ENCODE measurements at places on chromosomes 11 and 22.

DNA sequence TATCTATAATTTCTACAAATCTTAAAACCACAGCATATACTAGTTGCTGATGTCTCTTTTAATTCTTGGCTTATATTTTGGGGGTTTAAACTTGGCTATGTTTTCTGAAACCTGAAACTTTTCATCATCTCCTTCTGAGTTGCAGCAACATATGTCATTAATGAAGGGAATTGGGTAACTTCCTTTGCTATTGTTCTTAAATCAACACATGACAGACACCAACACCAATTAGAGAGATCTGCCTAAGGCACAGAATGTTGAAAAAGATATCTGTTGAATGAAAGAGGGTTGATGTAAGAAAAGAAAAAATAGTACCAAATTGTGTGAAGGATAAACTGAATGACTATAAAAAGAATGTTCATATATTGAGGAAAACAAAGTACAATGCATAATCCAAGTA is 10.3 kb upstream of the GAS2 start:
- DNase-seq, result no peak

- no peak for DNase-seq
Measured at GRCh38 chr11:68776442-68777235, 25.3 kb upstream of the TESMIN start.

GRCh38 chr11:130763087-130763980 is 152.9 kb downstream of the SNX19 start:
- DNase-seq, result peak; percentile 75

- no peak for DNase-seq
Measured at GRCh38 chr11:27648840-27649239, 51.4 kb downstream of the BDNF start.

DNA sequence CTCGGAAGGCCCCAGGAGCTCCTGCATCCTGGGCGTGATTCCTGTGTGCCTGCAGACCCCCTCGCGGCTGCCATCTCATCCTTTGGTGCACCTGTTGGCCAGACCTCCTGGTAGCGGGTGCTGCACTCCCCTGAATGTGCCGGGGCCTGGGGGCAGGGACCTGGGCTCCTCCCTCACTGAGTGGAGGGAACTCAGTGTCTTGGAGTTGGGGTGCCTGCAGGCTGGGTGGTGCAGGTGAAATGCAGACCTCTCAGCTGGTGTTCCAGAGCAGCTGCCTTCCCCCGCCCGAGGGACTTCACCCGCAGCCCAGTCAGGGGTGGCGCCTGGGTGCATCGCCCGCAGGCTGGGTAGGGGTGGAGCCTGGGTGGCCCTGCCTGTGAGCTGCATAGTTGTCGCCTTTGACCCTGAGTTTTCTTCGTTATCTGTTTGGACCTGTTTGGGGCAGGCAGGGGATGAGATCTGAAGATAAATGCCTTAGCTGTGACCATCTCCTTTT is 31.4 kb downstream of the LRP5 start:
- DNase-seq, result no peak

DNA sequence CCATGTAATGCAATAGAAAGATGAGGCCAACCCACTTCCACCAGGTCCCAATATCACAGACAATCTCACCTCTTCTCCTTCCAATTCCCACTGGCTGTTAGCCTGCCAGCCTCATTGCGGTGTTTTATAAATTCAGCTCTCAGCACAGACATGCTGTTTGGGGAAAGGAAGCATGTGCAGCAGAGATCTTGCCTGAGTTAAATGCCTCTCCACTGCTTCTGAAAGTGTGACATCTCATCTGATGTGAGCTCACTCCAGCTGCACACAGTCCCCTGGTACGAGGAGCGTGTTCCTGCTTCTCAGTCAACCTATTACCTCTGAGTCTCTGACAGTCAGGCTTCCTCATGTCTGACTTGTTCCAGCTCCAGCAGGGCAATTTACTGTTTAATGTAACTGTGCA is 122.7 kb upstream of the GUCY1A2 start:
- no peak for DNase-seq

GRCh38 chr11:75245356-75246005 is 4.9 kb downstream of the TPBGL start:
- DNase-seq, result no peak

- no peak for DNase-seq
Measured at GRCh38 chr11:33532720-33533385, 167.8 kb downstream of the C11orf91 start.

GRCh38 chr11:91023731-91024130 is 800.9 kb upstream of the CHORDC1 start:
- DNase-seq, result no peak

DNA sequence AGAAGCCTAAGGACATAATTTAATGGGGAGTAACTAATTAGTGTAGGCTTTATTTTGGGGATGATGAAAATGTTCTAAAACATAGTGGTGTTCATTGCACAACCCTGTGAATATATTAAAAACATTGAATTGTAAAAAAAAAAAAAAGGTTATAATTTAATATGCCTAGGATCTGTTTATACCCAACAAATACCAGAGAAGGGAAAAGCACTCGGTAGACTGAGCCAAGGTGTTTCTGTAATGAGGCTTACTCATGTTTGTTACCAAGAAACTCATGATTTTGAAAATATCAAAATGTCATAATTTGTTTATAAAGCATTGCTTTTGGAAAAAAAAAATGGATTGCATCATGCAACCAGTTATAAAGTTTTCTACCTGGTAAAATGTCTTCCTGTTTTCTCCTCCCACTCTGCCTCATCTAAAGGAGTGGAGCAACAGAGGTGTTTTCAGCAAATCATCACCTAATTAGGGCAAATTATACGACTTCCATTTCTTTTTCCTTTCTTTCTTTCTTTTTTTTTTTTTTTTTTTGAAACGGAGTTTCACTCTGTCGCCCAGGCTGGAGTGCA is 14.2 kb upstream of the EIF3M start:
- no peak for DNase-seq

DNA sequence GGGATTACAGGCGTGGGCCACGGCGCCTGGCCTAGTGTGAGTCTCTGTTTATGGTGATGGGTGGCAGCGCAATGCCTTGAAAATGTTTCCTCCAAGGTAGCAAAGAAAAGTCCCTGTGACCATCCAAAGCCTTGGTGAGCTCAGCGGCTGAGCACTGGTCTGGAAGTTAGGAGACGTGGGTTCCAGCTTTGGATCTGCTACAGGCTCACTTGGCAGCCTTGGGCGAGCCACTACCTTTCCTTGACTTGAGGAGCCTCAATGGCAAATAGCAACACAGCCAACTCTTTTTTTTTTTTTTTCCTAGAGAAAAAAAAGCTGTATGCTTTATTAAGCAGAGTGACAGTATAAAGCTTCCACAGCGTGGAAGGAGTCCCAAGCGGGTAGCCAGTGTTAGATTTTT is 61.3 kb upstream of the RASD2 start:
- no peak for DNase-seq

DNA sequence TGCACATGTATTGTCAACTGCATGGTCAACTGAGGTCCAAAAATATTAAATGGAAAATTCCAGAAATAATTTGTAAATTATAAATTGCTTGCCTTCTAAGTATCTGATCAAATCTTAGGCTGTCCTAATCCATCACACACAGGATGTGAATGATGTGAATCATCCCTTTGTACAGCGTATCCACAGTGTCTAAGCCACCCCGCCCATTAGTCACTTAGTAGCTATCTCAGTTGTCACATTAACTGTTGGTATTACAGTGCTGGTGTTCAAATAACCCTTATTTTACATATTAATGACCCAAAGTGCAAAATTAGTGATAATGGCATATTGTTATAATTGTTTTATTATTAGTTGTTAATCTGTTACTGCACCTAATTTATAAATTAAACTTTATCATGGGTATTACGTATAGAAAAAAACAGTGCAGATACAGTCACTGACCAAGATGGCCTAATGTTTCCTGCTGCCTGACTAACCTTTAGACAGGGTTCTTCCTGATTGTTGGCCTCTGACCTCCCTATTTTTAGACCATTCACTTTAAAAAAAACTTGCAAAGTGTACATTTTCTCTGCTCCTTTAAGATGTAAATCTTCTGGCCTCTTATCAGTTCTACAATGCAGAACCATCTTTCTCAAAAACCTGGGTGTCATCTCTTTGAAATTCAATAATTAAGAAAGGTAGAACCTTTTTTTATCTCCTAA is 2.9 kb upstream of the SVIP start:
- DNase-seq, result no peak

- no peak for DNase-seq
Measured at GRCh38 chr11:134858783-134859480, 446.9 kb upstream of the B3GAT1 start.

GRCh38 chr22:19626666-19627065 is 87.6 kb upstream of the SEPTIN5 start:
- no peak for DNase-seq

DNA sequence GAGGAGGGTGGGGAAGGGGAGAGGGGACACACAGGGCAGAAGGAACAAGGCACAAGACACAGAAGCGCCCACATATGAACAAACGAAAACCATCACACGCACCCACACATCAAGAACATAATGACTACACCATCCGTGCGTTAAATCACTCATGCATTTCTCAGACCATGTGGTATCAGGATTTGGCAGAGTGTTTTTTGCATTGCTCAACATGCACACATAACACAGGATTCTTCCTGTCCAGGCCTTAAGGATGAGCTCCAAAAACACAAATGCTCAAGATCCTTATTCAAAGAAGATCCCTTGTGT is 309.5 kb downstream of the CADM1 start:
- DNase-seq, result no peak

DNA sequence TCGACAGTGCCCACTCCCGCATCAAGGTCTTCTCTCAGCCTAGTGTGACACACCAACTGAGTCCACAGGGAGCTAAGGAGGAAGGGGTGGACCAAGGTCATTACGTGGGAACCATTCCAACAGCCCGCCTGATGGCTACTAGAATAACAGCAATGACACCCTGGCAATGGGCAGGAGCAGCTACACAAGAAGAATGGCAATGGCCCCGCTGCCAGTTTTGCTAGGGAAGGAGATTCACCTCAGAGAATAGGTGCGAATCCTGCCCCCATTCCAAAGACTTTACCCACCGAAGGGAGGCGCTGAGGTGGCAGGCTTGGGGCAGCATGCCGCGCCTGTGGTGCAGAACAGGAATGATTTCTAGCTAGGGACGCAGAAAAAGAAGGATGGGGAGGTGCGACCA is 9.1 kb downstream of the WT1 start:
- no peak for DNase-seq

DNA sequence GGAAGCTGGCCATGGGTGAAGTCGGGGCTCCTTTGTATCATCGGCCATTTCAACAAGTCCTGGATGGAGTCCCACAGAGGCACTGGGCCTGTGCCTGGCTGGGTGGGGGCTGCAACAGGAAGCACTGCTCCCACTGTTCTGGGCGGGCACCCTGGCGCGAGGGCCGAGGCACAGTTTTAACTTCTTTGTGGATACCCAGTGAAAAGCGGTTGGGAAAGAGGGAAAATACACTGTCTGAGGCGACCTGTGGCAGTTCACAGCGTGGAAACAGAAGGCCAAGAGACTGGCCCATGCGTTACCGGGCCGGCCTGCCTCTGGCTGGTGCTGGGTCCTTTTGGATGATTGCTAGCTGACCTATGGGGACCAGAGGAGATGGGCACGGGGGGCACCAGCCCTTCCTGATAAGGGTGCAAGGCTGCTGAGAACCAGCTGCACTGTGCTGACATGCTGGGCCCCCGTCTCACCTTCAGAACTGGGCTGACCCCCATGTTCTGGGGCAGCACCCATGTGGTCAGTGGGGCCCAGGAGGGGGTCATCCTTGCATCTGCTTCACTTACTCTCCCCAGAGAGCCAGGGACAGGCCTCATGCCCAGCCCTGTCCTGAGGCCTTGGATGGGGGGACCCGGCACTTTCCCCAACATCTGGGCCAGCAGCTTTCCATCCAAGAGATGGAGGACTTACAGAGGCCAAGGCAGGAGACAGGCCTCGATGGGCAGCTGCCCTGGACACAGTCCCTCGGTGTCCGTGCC is 4.2 kb downstream of the OVOL1 start:
- DNase-seq, result no peak

GRCh38 chr11:45264839-45265515 is 21.2 kb downstream of the SYT13 start:
- peak; percentile 64 for DNase-seq

GRCh38 chr11:27061461-27061821 is 20.8 kb downstream of the BBOX1 start:
- no peak for DNase-seq

DNA sequence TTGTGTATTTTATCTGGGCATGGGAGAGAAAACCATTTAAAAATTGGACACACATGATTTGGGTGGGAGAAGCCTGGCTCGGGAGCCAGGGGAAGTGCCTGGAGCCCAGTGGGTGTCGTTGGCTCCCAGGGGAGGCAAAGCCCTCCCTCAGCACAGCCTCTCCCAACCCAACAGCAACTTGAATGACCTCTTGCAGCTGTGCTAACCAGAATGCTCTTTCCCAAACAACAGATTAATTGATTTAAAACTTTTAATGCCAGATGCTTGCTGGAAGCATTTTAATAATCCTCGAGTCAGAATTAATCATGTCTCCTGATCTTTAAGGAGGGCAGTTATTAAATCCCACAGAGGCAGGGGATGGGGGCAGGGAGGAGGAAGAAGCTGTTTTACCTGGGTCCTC is 401.6 kb downstream of the BUD13 start:
- no peak for DNase-seq

DNA sequence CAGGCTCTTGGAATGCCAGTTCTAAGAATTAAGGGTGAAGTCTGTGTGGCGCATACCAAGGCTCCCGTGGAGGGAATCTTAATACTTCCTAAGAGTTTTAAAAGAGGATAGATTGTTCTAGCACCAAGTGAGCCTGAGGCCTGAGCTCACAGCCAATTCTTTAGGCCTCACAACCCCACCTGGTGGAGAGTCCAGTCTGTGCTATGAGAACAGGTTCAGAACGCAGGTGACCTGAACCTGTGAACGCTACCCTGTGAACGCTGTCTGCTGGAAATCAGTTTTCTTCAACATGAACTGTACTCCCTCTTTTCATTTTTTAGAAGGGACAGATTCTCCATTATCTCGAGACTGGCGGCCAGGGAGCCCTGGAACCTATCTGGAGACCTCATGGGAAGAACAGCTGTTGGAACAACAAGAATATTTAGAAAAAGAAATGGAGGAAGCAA is 43.2 kb upstream of the DLAT start:
- peak; percentile 36 for DNase-seq

- no peak for DNase-seq
Measured at GRCh38 chr22:47199261-47199978, 437.0 kb downstream of the TBC1D22A start.

GRCh38 chr11:13073119-13073981 is 64.2 kb downstream of the RASSF10 start:
- no peak for DNase-seq

DNA sequence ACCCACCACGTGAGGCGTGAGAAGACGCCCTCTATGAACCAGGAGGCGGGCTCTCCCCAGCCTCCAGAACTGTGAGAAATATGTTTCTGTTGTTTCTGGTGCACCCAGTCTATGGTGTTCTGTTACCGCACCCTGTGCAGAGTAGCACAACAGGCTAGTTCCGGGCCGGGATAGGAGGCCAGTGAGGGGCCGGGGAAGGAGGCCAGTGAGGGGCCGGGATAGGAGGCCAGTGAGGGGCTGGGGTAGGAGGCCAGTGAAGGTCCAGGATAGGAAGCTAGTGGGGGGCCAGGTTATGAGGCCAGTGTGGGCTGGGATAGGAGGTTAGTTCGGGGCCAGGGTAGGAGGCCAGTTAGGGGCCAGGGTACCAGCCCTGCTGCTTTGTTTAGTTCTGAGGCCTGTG is 204.6 kb downstream of the BARX2 start:
- DNase-seq, result no peak

- no peak for DNase-seq
Measured at GRCh38 chr22:36356708-36357624, 30.8 kb downstream of the MYH9 start.

GRCh38 chr11:43462359-43462758 is 103.6 kb downstream of the TTC17 start:
- DNase-seq, result no peak

GRCh38 chr11:72808331-72808798 is 5.8 kb upstream of the ATG16L2 start:
- DNase-seq, result no peak

- DNase-seq, result no peak
Measured at GRCh38 chr11:120239713-120240640, at the start of gene POU2F3. TSS of gene POU2F3 (plus strand) at chr11:120240140. CDS start at chr11:120240344, 204 bp downstream.
